ENCODE measurements at places on chromosomes 2 and 18.

DNA sequence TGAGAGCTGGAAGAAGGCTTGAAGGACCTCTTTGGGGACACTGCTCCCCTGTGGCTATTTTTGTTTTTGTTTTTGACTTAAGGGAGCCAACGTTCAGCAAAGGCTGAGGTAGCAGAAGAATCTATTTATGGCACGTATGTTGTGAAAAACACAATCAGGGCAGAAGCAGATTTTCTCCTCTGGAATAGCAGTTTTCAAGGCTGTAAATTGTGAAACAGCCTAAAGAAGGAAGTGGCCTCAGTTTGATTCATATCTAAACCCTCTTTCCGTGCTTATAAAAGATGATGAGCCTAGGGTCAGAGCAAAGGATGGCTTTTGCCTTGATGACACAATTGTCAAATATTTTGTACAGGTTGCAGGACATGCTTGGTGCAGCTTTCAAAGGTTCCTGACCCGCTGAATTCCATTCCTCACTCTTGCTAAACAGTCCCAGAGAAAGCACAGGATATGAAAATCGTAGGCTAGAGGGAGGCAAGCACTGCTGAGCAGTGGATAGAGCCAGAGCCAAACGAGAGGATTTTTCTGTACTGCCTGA lies 106.2 kb upstream of the DLX2 start:
- DNase-seq, result peak; percentile 77

- no peak for DNase-seq
These were observed 18.1 kb upstream of the SNTG2 start for GRCh38 chr2:932320-933115.

DNA sequence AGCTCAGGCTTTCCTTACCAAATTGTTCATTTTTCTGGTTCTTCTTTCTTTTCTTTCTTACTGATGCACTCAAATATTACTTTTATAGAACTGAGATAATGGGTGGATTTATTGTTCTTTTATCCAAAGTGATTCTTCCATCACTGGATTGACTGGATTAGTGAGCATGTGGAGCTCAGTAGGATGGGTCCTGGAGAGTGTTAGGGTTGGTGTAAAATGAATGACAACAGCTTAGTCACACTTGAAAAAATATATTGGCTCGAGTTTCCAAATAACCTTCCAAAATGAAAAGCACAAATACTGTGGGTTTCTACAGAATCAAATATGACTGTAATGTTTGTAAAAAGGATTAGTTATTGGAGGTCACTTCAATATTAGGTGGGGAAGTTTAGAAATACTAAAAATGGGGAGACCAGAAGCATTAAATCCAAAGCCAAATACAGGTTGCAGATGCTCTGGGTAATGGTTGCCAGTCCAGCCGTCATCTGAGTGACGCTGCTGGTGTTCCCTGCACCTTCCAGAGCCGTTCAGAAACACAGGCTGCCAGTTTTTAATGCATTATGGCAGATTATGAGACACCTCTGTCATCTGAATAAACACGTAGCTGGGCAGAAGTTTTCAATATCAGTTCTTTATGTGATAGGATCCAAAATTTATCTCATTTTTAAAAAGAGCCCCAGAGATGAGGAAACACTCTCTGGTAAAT lies 294.8 kb upstream of the NRP2 start:
- DNase-seq, result no peak

- DNase-seq, result no peak
These were observed 235.4 kb downstream of the PIEZO2 start for GRCh38 chr18:10913919-10914318.

DNA sequence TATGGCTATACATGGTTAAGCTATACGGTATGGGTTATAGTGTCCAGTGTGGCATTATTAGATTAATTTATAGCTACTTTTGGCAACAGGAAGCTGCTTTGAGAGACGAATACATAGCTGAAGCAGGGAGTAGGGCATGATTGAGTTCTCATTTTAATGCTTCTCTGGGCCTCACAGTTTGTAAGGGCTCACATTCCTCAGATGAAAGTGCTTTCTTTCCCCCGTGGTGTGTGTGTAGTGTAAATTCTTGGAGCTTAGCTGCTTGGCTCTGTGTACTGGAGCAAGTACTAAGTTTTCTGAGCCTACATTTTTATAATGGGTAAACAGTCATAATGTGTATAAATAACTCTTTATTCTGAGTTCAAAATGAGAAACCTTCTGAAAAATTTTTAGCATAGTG lies 173.7 kb downstream of the PTPRM start:
- DNase-seq, result no peak

All from KBM-7 (cell line).